H9 (cell line): ENCODE measurements at places on chromosomes 11 and 22. TPM values are rescaled to one million over a fixed set of nuclear protein-coding genes. Genes with fewer than 3 reads are reported as not detected.

- H3K27ac ChIP-seq, result no peak overlapping the region
- no peak overlapping the region for H3K4me3 ChIP-seq
- peaks cover 2% of the 10 kb centered on the region; the same call in 1 of the 2 replicates for H3K4me1 ChIP-seq
- no peaks in the 10 kb centered on the region for H3K36me3 ChIP-seq
- no peak for DNase-seq
Observed at GRCh38 chr11:80958987-80959386, 1518.2 kb upstream of the TENM4 start.

GRCh38 chr11:116986521-116987105 lies 111.6 kb downstream of the SIK3 start:
- DNase-seq, result no peak
- H3K4me3 ChIP-seq, result no peak overlapping the region
- H3K27me3 ChIP-seq, result no peaks in the 10 kb centered on the region
- H3K27ac ChIP-seq, result no peak overlapping the region

- H3K36me3 ChIP-seq, result peaks cover 28% of the 10 kb centered on the region
- H3K27ac ChIP-seq, result no peak overlapping the region
- no peaks in the 10 kb centered on the region for H3K27me3 ChIP-seq
- no peak overlapping the region for H3K4me3 ChIP-seq
- peaks cover 7% of the 10 kb centered on the region; the same call in 1 of the 2 replicates for H3K4me1 ChIP-seq
Observed at GRCh38 chr11:120385110-120385509, 48.9 kb downstream of the ARHGEF12 start.

DNA sequence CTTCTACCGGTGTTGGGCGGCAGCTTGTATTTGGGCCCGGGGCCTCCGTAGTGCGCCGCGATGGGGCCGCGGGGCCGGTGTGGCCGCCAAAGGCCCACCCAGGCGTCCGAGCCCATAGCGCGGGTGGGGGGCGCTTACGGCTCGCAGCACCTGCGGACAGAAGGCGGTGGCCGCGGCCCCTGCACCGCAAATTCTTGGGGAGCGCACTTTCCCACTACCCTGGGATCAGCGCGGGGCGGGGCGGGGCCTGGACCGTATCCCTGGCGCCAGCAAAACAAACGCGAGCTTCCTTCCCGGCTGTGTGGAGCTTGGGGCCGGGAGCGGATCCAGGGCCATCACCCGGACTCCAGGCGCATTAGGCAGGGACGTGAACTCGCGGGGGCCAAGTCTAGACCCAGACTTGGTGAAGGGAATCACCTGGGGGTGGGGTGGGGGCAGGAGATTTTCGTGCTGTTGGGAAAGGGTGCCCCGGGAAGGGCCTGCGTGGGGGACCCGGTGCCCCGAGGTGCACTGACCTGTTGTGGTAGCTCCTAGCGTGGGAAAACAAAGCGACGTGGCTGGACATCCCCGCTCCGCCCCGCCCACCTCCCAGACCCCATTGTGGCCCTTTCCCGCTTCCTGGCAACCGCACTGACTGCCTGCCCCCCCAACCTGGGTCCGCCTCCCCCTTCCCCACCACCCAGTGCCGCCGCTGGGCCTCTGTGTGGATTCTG lies 2.3 kb upstream of the TYMP start:
- no peaks in the 10 kb centered on the region for H3K4me1 ChIP-seq
- peak overlapping the region; percentile 47 for H3K4me3 ChIP-seq
- H3K27ac ChIP-seq, result no peak overlapping the region
- peaks cover 37% of the 10 kb centered on the region; the same call in 1 of the 2 replicates for H3K27me3 ChIP-seq

DNA sequence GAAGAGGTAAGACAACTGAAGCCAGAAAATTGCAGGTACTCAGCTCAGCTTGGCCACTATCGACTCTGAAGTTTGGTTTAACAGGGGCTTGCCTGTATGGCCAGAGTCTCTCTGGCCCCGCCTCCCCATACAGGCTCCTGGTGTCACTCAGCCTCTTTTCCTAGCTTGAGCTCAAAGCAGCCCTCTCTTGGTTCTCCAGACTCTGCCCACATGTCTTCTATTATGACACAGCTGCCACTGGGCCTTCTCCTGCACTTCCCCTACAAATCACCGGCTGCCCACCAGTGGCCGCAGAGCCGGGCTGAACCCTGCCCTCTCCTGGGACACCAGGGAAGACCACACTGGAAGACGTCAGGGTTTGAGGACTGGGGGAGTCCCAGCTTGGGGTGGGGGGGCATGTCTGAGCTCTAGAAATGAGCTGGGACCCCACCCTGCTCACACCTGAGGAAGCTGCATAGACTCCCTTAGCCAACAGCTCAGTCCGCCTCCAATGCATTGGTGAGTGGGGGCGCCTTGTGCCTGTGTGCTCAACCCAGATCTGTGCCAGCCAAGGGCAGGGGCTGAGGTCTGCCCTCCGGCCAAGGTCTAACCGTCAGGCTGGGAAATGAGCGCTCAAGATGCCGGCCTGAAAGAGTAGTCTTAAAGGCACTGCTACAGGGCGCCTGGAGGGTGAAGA lies 94.4 kb upstream of the LMO1 start:
- H3K4me3 ChIP-seq, result no peak overlapping the region
- no peak overlapping the region for H3K27ac ChIP-seq
- H3K36me3 ChIP-seq, result no peaks in the 10 kb centered on the region
- no peaks in the 10 kb centered on the region for H3K27me3 ChIP-seq
- DNase-seq, result peak; percentile 53

DNA sequence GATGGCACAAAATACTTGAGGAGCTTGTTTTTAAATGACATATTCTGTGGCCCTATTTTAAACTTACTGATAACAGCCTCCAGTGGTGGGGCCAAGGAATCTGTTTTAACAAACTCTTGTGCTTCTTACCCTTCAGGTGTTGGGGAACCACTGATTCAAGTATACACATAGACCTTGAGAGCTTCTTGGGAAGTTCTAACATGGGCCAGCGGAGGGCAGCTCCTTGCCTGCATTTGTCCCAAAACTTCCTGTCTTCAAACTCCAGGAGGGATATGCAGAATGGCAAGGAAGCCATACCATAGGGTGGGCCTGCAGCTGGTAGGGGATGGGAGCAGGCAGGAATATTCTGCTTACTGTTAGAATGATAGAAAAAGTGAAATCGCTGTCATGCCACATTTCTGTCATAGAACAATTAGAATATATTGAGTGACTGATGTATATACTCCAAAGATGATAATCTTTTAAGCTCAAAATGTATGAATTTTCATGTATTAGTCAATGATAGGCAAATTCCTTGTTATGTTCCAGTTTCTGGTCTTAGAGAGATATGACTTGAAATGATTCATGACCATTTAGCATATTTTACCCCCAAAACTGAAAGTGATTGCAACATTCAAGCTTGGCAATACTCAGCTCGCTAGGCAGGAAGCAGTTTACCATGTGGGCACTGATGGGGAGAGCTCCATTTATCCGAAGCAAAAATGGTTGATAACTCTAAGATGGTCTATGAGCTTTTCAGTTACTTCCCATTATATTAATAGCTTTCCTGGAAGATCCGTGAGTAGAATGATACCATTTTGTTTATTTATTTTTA lies 9.2 kb downstream of the EXT2 start:
- peaks cover 7% of the 10 kb centered on the region; the same call in 2 of the 3 replicates for H3K36me3 ChIP-seq
- H3K4me1 ChIP-seq, result no peaks in the 10 kb centered on the region; the same call in none of the 2 replicates
- no peak overlapping the region for H3K27ac ChIP-seq
- no peak overlapping the region for H3K4me3 ChIP-seq
- no peaks in the 10 kb centered on the region for H3K27me3 ChIP-seq
- DNase-seq, result peak; percentile 39

- no peak for DNase-seq
- no peaks in the 10 kb centered on the region for H3K36me3 ChIP-seq
- H3K4me3 ChIP-seq, result peak overlapping the region; percentile 92
- no peak overlapping the region for H3K27ac ChIP-seq
Observed at GRCh38 chr11:129278586-129279319, 86.6 kb upstream of the ARHGAP32 start.

DNA sequence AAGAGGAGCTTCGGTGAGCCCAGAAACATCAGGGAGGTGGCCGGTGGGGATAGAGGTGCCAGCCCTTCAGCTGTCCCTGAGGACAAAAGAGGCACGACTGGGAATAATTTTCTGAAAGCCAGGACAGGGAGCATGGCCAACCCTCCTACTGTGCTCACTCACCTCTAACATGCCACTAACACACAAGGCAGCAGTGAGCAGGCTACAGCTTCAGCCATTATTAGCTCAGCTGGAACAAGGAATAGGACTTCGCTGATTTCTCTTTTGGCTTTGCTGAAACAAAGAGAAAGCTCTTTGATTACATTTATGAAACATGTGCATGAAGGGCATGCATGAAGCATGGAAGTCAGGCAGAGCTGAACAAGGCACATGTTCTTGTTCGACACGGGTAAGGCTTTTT lies 12.1 kb upstream of the OR10A5 start:
- no peak for DNase-seq
- H3K27ac ChIP-seq, result no peak overlapping the region
- H3K27me3 ChIP-seq, result no peaks in the 10 kb centered on the region
- H3K36me3 ChIP-seq, result no peaks in the 10 kb centered on the region
- H3K4me3 ChIP-seq, result no peak overlapping the region

DNA sequence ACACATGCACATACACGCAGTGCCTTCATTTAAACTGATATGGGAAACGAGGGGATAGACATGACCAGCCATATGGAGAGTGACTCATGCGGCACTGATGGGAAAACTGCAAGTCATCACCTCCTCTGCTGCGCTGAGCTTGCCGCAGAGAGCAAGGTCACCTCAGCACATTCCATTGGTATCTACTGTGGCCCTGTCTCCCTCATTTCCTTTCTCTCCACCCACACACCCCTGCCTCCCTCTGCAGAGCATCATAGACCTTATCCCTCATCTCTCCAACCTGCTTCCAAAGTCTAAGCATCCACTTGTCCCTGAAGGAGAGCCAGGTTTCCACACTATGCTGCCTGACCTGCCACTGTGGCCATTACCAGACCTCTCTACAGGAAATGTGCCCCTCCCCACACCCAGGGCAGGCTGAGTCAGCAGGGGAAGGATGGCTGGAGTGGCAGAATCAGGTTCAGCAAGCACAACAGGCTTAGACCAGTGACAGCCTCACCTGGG lies 116.9 kb upstream of the SNX19 start:
- H3K36me3 ChIP-seq, result no peaks in the 10 kb centered on the region
- peak; percentile 69 for DNase-seq
- H3K27ac ChIP-seq, result no peak overlapping the region
- no peak overlapping the region for H3K4me3 ChIP-seq
- no peaks in the 10 kb centered on the region for H3K27me3 ChIP-seq
- peaks cover 7% of the 10 kb centered on the region; the same call in 1 of the 2 replicates for H3K4me1 ChIP-seq

- H3K4me1 ChIP-seq, result peaks cover 4% of the 10 kb centered on the region; the same call in 1 of the 2 replicates
- no peaks in the 10 kb centered on the region; the same call in 2 of the 3 replicates for H3K36me3 ChIP-seq
- peak; percentile 13 for DNase-seq
- no peak overlapping the region for H3K27ac ChIP-seq
- no peak overlapping the region for H3K4me3 ChIP-seq
Observed at GRCh38 chr22:48959496-48959895, 868.2 kb downstream of the BRD1 start.

- H3K27ac ChIP-seq, result no peak overlapping the region
- H3K36me3 ChIP-seq, result no peaks in the 10 kb centered on the region; the same call in 2 of the 3 replicates
- DNase-seq, result no peak
- no peaks in the 10 kb centered on the region for H3K27me3 ChIP-seq
- no peak overlapping the region for H3K4me3 ChIP-seq
Observed at GRCh38 chr11:69910519-69911309, 91.5 kb upstream of the FGF3 start.

- no peaks in the 10 kb centered on the region for H3K27me3 ChIP-seq
- no peak overlapping the region; the same call in 2 of the 3 replicates for H3K4me3 ChIP-seq
- no peak overlapping the region for H3K27ac ChIP-seq
Observed at GRCh38 chr22:29195964-29196666, 9.6 kb upstream of the EMID1 start.

GRCh38 chr22:29831186-29831921 lies 6.7 kb downstream of the ASCC2 start:
- H3K27me3 ChIP-seq, result no peaks in the 10 kb centered on the region
- no peak overlapping the region for H3K4me3 ChIP-seq
- no peaks in the 10 kb centered on the region; the same call in 1 of the 3 replicates for H3K36me3 ChIP-seq
- no peak for DNase-seq
- H3K4me1 ChIP-seq, result no peaks in the 10 kb centered on the region

GRCh38 chr11:111413849-111414248 lies 34.8 kb upstream of the POU2AF1 start:
- DNase-seq, result no peak
- no peaks in the 10 kb centered on the region for H3K4me1 ChIP-seq
- H3K4me3 ChIP-seq, result no peak overlapping the region
- H3K27ac ChIP-seq, result no peak overlapping the region
- no peaks in the 10 kb centered on the region for H3K36me3 ChIP-seq

DNA sequence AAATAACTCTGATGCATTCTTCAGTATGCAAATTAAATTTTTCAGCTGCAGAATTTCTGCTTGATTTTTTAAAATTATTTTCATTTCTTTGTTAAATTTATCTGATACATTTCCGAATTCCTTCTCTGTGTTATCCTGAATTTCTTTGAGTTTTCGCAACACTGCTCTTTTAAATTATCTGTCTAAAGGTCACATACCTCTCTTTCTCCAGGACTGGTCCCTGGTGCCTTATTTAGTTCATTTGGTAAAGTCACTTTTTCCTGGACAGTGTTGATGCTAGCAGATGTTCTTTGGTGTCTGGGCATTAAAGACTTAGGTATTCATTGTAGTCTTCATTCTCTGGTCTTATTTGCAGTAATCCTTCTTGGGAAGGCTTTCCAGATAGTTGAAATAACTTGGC lies 577.4 kb upstream of the LUZP2 start:
- DNase-seq, result no peak
- no peak overlapping the region for H3K27ac ChIP-seq
- H3K27me3 ChIP-seq, result no peaks in the 10 kb centered on the region
- H3K4me1 ChIP-seq, result no peaks in the 10 kb centered on the region

DNA sequence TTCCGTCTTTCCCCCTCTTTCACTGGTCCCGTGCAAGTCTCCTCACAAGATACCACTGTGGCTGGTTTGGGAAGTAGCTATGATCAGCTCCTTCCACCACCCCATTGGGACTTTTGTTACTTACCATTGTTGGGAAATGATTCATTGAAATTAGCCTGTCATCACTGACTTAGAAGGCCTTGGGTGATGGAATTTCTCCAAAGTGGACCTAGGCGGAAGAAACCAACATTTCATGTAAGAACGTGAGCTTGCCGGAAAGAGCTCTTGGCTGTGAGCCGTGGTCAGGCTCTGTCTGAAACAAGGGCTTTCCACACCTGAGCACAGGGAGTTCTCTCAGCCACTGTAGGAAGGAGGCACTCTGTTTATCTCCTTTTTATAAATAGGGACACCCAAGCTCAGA lies 23.5 kb upstream of the CRYBB3 start:
- H3K4me1 ChIP-seq, result no peaks in the 10 kb centered on the region
- H3K36me3 ChIP-seq, result peaks cover 23% of the 10 kb centered on the region
- no peak overlapping the region for H3K4me3 ChIP-seq
- no peaks in the 10 kb centered on the region; the same call in 1 of the 2 replicates for H3K27me3 ChIP-seq
- no peak for DNase-seq
- H3K27ac ChIP-seq, result no peak overlapping the region

GRCh38 chr11:24636291-24636629 lies 139.4 kb downstream of the LUZP2 start:
- no peaks in the 10 kb centered on the region for H3K27me3 ChIP-seq
- H3K4me1 ChIP-seq, result no peaks in the 10 kb centered on the region; the same call in 1 of the 2 replicates
- H3K27ac ChIP-seq, result no peak overlapping the region
- no peaks in the 10 kb centered on the region for H3K36me3 ChIP-seq
- no peak for DNase-seq
- H3K4me3 ChIP-seq, result no peak overlapping the region

- H3K27me3 ChIP-seq, result no peaks in the 10 kb centered on the region
- peaks cover 2% of the 10 kb centered on the region; the same call in 1 of the 2 replicates for H3K4me1 ChIP-seq
- H3K4me3 ChIP-seq, result no peak overlapping the region
- H3K36me3 ChIP-seq, result no peaks in the 10 kb centered on the region
Observed at GRCh38 chr11:83628622-83629355, 342.6 kb upstream of the CCDC90B start.

Gene TMEM151A
- 1.2 and 1.4 TPM in 2 replicates for total RNA-seq

Gene LIPT2
- 7.1 and 8.2 TPM in 2 replicates for total RNA-seq

Gene OR51B5
- not detected in 2 replicates for total RNA-seq
